PC-3 (cell line): ENCODE measurements at places on chromosomes 12 and 14. TPM values are rescaled to one million over a fixed set of nuclear protein-coding genes. Genes with fewer than 3 reads are reported as not detected.
A peak's percentile ranks its signal among the peaks of the same experiment; 100 is the strongest.

DNA sequence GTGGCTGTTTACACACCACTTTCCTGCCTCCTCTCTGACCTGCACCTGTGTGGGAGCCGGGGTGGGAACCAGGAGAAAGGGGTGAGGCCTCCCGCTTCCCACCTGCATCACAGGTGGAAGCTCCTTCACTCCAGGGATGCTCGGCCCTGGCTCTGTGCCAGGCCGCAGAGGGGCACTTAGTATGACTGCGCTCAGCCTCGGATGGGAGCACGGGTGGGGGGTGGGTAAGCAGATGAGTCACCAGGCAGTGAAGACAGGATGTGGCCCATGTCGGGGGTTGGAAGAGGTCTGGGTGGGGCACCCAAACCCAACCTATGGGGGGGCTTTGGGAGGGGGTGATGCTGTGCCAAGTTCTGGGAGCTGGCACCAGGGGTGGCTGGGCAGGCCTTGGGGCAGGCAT is 7.4 kb upstream of the CYP46A1 start:
- DNase-seq: peak; percentile 37

The CCT2 gene
- 306 and 345 TPM in 2 replicates for total RNA-seq

The BBOF1 gene
- 1.5 and 3.9 TPM in 2 replicates for total RNA-seq

The FOS gene
- total RNA-seq: 99.2 and 103 TPM in 2 replicates
